ENCODE measurements at places on chromosomes 2 and 18. TPM values are rescaled to one million over a fixed set of nuclear protein-coding genes. Genes with fewer than 3 reads are reported as not detected.
A peak's percentile ranks its signal among the peaks of the same experiment; 100 is the strongest.

The TACR1 gene
- total RNA-seq, result not detected

The ADAM23 gene
- total RNA-seq, result 17.2 TPM

The GREB1 gene
- 30.8 TPM for total RNA-seq

The DUSP19 gene
- total RNA-seq, result 3.5 TPM

The ESPNL gene
- total RNA-seq, result 0.59 TPM

The ANKRD29 gene
- total RNA-seq, result 0.81 TPM

- no peak for DNase-seq
Observed at GRCh38 chr2:168686452-168687191, 115.8 kb upstream of the NOSTRIN start.

DNA sequence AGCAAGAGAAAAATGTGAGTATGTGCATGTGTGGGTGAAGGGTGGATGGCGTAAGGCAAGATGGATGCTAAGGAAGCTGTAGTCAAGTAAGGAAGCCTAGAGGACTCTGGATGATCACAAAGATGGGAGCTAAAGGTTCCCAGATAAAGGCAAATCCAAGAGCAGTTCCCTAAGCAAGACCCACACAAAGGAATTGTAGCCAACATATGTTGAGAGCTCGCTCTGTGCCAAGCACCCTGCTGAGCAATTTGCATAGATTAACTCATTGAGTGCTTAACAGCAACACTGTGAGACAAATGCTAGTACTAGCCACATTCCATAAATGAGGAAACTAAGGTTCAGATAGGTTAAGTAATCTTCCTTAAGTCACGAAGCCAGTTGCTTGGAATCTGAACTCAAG lies 132.6 kb downstream of the C1D start:
- DNase-seq, result peak; percentile 83

- peak; percentile 59 for DNase-seq
Observed at GRCh38 chr2:30287190-30287840, 56.0 kb downstream of the LBH start.

GRCh38 chr18:22467760-22468553 lies 50.2 kb upstream of the CTAGE1 start:
- no peak for DNase-seq

GRCh38 chr2:171800639-171801038 lies 93.4 kb downstream of the SLC25A12 start:
- DNase-seq, result no peak

GRCh38 chr18:32478807-32479206 lies 8.1 kb upstream of the GAREM1 start:
- peak; percentile 39 for DNase-seq

GRCh38 chr2:16262526-16263178 lies 322.3 kb downstream of the MYCN start:
- peak; percentile 87 for DNase-seq

GRCh38 chr2:1588978-1589621 lies 155.2 kb downstream of the PXDN start:
- peak; percentile 35 for DNase-seq

DNA sequence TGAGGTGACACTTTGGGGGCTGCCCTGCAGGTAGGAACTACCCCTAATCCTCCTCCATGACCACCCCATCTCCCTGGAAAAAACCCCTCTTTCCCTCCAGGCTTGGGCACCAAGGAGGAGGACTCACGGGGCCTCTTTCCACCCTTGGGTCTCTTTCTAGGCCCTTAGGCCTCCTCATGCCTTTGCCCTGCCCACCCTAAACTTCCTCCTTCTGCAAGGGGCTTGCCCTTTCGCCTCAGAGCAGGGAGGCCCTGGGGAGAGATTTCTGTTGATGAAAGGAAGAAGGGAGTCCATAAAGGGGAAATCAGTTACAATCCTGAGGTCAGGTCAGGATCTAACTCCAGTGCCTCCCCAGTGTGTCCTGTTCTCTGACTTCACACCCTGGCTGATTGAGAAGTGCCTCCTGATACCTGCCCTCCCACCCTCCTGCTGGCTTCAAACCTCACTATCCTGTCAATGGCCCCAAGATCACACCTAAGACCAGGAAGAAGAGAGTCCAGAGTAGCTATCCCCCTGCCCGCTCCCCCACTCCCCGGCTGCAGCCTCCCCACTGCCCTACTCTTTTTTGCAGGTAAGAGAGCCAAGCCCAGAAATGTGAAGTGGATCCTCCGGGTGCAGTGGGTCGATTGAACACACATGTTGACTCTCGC lies 16.7 kb upstream of the TNS1 start:
- DNase-seq, result no peak

DNA sequence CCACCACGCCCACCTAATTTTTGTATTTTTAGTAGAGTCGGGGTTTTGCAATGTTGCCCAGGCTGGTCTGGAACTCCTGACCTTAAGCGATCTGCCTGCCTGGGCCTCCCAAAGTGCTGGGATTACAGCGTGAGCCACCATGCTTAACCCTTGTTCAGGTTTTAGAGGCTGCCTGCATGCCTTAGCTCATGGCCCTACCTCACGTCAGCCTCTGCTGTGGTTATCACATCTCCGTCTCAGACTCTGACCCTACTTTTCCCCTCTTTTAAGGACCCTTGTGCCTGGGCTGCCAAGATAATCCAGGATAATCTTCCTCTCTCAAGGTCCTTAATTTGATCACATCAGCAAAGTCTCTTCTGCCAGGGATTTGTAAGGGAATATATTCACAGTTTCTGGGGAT lies 98.2 kb upstream of the PMAIP1 start:
- no peak for DNase-seq

- DNase-seq, result peak; percentile 63
Observed at GRCh38 chr2:73202156-73203054, at the start of gene NOTO. NOTO (plus strand) TSS chr2:73202574; CDS start chr2:73202667, 93 bp downstream.

DNA sequence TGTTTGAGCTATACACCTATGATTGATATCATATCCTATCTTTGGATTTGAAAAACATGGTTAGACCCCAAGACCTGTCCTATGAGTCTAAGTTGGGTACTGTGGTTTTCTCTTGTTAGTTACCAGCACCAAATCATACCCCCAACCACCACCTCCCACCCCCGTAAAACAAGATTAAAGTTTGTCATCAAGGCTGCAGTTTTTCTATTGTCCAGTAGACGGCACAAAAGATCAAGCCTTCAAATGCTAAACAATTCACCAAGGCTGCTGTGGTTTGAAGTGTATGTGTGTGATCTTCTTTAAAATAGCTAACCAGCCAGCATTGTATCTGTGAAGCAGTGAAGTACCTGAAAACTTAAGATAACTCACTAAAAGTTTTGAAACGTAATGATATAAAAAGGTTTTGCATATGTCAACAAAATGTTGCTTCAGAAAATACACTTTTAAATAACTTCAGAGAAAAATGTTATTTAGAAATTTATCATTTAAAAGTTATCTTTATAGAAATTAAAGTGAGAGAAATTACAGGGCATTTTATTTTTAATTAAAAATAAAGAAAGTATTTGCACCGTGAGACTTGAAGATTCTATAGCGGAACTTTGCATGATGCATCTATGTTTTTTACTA lies 5.8 kb upstream of the MEIS1 start:
- peak; percentile 85 for DNase-seq

DNA sequence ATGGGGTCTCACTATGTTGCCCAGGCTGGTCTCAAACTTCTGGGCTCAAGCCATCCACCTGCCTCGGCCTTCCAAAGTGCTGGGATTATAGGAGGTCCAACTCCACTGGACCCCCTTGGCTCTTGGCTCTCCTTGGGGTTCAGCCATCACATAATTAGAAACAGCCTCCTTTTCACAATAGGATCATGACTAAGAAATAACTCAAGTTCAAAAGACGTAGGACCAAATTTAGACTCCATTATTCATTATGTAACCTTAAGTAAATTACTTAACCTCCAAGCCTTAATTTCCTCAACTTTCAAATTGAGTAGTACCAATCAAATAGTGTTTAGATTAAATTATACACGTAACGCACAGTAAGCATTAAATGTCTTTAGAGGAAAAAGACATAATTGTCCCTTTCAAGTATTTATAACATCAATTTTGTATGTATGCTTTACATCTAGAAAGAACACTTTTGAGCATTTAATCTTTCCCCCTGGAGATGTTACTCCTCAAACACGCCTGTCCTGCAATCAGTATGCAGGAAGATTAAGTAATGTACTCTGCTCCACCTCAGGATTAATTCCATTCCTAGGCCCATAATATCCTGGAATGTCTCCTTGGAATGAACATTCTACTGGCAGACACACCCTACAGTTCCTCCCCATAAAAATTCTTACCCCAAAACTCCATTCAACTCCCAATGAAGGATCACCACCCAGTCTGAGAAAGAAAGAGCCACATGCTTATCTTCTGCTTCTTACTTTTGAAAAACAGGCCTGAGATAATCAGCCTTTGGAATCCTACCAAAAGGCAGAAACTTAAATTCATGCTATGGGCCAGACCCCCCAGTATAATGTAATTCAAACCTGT lies 49.1 kb downstream of the COBLL1 start:
- DNase-seq, result no peak

- peak; percentile 26 for DNase-seq
Observed at GRCh38 chr2:230668184-230668938, 44.3 kb upstream of the CAB39 start.

- DNase-seq, result no peak
Observed at GRCh38 chr2:230678451-230678850, 34.2 kb upstream of the CAB39 start.

DNA sequence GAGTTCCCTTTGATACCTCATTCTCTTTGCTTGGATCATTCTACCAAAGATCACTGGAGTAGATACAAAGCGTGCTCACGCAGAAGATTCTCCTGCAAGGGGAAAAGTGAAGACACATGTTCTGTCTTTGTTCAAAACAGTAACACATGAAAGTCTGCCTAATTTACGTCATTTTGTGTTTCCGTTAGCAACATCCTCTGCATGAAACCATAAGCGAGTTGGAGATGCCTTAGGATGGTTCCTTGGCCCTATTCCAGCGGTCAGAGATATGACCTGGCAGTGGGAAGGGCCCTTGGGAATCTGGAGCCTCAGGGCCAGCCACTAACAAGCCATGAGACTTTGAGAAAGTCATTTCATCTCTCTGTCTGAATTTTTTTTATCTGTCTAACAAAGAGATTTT lies 180.9 kb upstream of the TWIST2 start:
- no peak for DNase-seq

DNA sequence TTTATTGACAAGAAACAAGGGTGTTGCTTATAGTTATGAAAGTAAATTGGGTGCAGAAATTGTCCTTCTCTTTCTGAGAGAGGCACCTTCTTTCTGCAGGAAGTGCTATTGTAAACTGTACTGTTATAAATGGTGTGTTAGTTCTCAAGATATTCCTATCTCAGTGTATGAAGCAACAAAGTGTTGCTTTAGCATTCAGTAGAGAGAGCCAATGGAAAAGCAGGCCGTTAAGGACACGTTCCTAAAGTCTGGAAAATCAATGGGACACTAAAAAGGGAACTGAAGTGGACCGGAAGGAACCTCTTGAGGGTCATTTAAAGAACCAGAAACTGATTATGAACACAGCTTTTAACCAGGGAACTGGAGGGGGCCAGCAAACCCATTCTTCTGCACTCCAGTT lies 510.0 kb upstream of the ZEB2 start:
- DNase-seq, result no peak

DNA sequence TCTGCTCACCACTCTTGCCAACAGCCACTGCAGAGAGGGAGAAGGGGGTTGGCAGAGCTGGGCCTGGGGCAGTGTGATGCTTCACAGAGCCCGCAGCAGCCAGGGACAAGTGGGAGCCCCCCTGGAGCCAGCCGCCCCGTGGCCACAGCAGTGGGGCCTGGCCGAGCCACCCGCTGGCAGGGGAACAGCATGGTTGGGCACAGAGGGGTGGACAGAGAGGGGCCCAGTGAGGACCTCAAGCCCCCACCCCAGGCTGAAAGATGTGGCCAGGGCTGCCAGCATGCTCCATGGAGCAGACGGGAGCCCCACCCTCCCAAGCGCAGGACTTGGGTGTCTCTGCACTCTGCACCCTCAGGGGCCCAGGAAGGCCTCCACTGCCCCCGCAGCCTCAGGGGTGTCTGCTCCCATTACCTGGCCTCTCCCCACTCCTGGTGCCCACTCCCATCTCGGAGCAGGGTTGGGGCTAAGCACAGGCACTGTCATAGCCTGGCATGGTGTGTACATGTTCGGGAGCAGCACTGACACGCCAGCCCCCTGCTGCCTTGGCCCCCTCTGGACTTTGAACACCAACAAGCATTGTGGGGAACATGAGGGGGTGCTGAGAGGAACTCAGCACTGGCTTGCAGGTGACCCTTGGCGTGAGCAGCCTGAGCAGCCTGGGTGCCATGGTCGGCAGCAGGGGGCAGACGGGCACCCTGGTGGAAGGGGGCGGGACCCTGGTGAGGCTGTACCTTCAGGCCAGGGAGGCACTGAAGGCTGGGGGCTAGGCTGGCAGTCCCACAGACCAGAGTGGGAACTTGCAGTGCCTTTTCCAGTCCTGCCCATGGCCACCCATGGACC lies 279.6 kb upstream of the CYP26B1 start:
- DNase-seq, result no peak

DNA sequence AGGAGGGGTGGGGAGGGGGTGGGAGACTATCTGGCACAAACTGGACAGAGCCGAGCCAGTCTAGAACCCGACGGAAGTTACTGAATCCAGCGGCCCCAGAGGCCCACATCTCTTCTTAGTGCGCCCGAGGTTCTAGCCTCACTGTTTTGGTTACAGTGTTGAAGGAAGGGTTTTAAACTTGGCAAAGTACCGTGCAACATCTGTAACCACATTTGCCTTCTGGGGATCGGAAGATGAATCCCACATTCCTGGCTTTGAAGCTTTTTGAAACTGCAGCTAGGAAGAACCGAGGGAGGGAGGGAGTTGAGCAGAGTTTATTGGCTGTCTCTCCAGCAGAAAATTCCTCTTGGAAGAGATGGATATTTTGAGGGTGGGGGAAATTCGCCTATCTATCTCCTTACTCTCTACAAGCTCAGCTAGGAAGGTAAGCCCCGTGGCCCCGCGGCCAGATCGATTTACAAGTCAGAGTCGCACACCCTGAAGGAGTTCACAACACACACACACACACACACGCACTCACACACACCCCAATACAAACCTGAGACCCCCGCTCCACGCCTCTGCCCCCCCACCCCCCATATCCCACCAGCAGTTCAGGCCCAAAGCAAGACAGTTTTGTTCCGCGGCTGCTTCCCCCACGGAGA lies 1.0 kb downstream of the ACVR1 start:
- DNase-seq, result peak; percentile 72

DNA sequence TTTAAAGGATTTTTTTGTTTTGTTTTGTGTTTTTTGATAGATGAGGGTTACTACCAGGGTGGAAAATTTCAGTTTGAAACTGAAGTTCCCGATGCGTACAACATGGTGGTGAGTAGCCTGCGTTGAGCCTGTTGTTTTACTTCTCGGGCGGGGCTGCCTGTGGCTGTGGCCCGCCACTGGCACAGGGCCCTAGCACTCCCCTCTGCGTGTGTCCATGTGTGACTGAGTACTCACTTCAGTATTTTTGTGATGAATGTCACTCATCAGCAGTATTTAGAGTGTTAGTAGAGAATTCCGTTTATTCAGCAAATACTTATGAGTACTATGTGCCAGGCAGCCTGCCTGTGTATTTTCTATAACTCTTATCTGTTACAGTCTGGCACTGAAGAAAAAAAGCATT lies 44.3 kb upstream of the SCLY start:
- no peak for DNase-seq

- no peak for DNase-seq
Observed at GRCh38 chr2:230472621-230473018, 56.6 kb downstream of the SP100 start.

GRCh38 chr2:175567435-175568061 lies 386.0 kb upstream of the ATP5MC3 start:
- no peak for DNase-seq

GRCh38 chr2:159139216-159139933 lies 147.1 kb downstream of the WDSUB1 start:
- no peak for DNase-seq
